ENCODE measurements at places on chromosomes 1 and 21.
A peak's percentile ranks its signal among the peaks of the same experiment; 100 is the strongest.

DNA sequence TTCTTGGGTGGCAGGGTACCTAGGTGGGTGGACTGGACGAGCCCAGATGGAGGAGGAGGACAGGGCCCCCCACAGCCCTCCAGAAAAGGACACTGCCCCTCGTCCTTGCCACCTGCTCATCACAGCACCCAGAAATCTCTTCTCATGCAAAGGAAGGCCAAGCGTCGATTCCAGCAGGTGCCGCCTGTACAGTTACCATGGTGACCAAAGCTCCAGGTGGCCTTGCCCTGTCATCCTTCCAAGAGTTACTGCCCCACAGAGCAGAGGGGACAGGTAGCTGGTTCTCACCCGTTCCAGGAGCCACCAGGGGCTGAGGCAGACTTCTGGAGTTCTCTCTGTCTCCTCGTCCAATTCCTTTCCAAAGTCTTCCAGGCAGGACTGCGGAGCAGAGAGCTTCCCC is 119.9 kb upstream of the VAMP3 start:
- DNase-seq = no peak

- DNase-seq = no peak
Measured at GRCh38 chr1:61925591-61926298, 183.5 kb downstream of the PATJ start.

DNA sequence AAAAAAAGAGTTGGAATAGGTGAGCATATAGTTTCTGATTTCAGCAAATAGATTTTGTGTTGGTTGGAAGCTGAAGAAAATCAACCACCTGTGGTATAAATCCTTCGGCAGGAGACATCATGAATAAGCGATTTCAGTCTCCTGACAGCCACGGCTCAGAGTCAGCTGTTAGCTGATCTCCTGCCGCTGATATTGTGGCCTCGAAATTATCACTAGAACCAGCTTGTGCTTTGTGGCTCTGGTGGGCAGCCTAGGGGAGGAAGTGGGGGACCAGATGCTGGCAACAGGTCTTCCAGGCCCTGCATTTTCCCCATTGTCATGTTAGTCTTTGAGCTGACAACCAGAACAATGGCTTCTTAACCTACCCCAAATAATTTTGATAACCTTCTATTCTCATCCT is 842 bp upstream of the GCSAML start:
- DNase-seq = no peak

DNA sequence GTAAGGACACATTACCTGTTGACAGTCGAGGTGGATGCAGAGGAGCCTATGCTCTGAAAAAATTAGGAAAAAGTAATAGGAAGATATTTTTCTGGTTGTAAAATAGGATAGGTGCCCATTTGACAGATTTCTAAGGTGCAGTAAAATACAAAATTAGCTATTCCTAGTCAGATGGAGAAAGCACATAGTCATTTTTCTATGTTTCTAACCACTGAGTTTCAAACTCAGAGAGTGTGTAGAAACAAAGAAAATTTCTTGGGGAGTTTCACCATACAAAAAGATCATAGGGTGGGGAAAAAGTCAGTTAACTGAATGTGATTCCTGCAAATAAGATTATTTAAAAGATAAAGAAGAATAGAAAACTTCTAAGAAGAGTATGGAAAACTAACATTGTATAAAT is 666.9 kb downstream of the KCNT2 start:
- DNase-seq = no peak

DNA sequence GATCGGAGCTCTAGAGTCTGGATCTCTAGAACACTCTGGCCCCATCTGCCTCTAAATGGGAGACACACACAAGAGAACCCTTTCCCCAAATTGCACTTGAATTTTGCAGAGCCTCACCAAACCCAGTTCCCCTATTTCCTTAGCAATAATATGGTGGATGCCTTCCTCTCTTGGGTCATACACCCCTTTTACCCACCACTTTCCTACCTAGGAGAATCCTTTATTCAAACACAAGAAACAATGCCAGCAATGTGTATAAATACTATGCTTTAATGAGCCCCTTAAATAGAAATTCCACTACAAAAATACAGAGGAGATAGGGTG is 760 bp upstream of the SF3B4 start:
- no peak for DNase-seq

GRCh38 chr1:224182866-224183590 is at the start of gene DEGS1:
Gene DEGS1, plus strand, starts transcription at chr1:224183240. Its CDS starts 97 bp downstream, at chr1:224183337.
- DNase-seq = peak; percentile 63

GRCh38 chr1:229266832-229267500 is 3.9 kb upstream of the RAB4A start:
- no peak for DNase-seq

- no peak for DNase-seq
Measured at GRCh38 chr1:175380521-175381300, 188.1 kb upstream of the KIAA0040 start.

DNA sequence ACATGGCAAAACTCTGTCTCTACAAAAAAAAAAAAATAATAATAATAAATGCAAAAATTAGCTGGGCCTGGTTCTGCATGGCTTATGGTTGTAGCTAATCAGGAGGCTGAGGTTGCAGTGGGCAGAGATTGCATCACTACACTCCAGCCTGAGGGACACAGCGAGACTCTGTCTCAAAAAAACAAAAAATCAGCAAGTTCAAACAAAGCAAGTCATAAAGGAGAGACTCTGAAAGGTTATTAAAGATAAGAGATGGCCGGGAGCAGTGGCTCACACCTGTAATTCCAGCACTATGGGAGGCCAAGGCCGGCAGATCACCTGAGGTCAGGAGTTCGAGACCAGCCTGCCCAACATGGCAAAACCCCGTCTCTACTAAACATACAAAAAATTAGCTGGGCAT is 28.8 kb downstream of the COP1 start:
- no peak for DNase-seq

DNA sequence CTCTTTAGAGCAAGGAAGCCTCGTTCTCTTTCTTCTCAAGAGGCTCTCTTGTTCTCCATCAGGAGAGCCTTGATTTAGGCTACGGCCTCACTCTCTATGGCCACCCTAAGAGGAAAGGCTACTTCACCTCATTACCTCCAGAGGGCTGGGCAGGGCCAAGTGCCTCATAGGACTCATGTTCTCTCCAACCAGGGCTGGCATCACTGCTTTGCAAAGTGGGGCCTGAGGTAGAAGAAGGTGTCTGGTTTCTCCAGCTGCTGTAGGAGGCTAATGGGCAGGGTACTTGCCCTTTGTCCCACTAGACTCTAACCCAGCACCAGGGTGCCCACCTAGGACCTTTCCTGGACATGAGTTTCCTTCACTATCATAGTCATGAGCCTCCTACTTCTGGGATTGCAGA is 2.1 kb upstream of the ATXN7L2 start:
- no peak for DNase-seq

- DNase-seq = no peak
Measured at GRCh38 chr1:110068646-110069403, 1.6 kb downstream of the ALX3 start.

GRCh38 chr1:204435872-204436271 is 24.3 kb upstream of the PPP1R15B start:
- no peak for DNase-seq

DNA sequence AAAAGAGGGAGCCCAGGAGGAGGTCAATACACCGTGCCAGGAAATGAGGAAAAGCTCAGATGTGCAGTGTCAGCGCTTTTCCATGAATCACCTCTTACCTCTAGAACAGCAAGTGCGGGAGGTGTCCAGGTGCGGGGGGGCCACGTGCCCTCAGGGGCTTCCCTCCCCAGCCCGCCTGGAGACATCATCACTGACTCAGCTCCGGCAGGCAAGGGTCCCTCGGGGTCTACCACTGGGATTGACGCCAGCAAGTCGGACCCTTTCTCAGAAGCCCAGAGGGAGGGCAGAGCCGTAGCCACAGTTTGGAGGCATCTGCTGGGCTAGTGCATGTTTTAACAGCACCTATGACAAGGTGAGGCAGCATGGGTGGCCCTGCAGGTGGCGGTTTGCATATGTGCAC is 67.4 kb upstream of the TRAPPC10 start:
- no peak for DNase-seq

DNA sequence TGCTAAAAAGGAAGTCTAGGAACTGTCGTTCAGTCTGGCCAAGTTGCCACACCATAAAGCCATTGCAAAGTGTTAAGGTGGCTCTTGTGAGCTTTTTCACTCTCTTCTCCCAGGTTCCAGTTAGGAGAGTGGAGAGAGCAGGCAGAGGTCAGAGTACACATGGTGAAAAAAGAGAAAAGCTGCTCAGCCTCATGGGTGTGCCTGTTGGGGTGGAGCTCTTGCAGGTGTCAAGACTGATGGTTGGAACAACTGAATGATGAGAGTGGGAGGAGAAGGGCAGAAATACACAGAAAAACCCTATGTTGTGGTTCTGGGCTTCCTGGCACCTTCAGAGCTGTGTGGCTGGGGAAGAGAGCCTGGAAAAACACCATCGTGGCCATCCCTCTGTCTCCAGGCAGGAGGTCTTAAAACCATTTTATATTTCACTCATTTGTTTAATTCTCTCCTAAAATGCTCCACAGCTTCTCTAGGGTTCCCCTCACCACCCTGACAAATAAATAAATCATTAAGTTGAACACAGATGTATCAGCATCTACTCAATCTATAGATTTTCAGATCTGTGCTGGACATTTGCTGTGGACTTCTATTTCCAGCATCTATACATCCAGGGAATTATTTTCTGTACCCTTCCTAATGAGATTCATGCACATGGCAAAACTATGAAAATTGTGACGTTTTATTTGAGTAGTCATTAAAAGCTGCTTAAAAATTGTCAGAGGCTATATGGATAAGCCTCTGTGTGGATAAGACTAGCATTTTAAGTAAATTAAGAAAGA is 17.5 kb downstream of the UBASH3A start:
- DNase-seq = no peak

DNA sequence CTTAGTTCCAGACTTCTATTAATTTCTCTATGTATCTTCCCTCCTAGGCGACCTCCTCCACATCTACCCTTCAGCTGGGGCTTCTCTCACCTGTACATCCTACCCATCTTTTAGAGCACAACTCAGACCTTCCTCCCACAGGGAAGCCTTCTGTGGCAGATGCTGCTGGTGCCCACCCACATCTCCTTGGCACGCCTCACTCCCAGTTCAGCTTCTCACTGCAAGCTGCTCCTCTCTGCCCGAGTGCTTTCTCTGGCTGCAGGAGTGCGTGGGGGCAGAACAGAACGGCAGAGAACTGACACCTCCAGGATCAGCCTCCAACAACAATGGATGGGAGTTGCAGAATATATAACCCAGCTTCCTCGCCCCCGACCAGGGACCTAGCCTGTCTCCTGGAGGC is 36.5 kb downstream of the ZBTB18 start:
- DNase-seq = no peak

DNA sequence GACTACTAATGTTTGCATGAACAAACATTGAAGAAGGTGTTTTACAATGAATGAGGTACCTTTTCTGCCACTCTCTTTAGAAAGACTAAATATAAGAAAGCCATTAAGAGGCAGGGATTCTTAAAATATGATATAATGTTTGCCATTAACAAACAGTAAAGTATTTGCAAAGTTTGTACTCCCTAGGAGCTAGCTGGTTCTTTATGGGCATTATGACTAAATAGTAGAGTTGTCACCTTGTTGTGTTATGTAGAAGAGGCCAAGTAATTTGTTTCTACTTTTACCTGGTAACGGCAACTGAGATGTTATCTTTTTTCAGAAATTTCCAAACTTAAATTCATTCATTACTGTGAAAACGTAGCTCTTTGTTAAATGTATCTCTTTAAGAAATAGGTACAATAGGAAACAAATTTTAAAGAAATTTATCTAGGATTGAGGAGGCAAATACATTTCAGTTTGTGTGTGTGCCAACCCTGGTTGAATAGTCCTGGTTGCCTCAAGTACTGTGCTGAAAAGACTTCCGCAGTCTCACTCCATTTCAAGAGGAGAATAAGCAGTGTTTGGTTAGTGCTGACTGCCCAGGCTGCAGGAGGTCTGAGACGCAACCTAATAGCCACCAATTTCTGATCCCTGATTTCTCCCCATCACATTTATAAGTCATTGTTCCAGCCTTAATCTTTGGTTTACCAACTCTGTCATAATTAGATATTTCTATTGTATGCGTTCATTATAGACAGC is 52.1 kb downstream of the WDR3 start:
- no peak for DNase-seq

- DNase-seq = peak; percentile 52
Measured at GRCh38 chr1:202692959-202693555, 17.2 kb downstream of the SYT2 start.

- no peak for DNase-seq
Measured at GRCh38 chr1:2631136-2632050, 1.4 kb downstream of the MMEL1 start.

Measured in activated CD4-positive, alpha-beta T cell treated with anti-CD3 and anti-CD28 coated beads for 24 hours (primary cell).